ENCODE measurements at places on chromosomes 3 and 15.

- DNase-seq: no peak
Measured at GRCh38 chr3:99578339-99578970, 59.9 kb upstream of the COL8A1 start.

- no peak for DNase-seq
Measured at GRCh38 chr3:77449459-77450350, 409.8 kb downstream of the ROBO2 start.

DNA sequence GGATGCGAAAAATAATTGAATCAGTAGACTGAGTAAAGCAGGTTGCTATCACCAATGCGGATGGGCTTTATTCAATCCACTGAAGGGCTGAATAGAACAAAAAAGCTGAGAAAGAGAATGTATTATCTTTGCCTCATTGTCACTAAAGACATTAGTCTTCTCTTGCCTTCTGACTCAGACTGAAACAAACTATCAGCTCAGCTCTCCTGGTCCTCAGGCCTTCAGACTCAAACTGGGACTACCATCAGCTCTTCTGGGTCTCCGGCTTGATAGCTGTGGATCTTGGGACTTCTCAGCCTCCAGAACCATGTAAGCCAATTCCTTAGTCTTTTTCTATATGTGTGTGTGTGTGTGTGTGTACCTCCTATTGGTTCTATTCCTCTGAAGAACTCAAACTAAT, 12.6 kb downstream of the IFT57 start:
- DNase-seq: no peak

- no peak for DNase-seq
Measured at GRCh38 chr3:157318639-157319288, 117.9 kb upstream of the PTX3 start.

- DNase-seq: no peak
Measured at GRCh38 chr3:136353461-136353860, 103.3 kb downstream of the PCCB start.

DNA sequence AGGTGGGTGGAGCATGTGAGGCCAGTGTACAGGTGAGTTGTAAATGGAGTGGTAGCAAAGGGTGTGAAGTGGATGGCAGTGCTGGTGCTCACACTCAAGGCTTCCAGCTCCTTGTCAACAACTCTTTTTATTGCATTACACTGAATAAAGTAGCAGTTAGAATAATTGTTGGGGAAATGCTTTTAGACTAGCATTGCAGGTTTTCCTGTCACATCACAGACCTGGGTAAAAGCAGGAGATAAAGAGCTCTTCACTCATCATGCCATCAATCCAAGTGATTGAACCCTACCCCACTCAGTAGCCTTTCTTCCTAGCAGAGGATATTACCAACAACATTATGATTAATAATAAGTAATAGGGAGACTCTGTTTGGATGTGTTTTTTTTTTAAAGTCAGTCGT, 81.6 kb downstream of the CDIN1 start:
- no peak for DNase-seq

DNA sequence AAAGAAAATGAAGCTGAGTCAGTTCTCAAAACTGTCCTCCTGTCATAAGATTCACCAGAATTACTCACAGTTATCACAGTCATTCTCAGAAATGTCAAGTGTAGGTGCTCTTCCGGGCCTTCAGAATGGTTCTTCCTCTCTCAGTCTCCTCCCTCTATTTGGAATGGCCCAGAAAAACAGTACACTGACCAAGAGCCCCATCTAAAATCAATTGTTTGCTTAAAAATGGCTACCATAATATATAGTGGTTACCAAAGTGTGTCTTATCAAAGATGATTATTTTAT, 99.8 kb downstream of the MECOM start:
- DNase-seq: no peak

DNA sequence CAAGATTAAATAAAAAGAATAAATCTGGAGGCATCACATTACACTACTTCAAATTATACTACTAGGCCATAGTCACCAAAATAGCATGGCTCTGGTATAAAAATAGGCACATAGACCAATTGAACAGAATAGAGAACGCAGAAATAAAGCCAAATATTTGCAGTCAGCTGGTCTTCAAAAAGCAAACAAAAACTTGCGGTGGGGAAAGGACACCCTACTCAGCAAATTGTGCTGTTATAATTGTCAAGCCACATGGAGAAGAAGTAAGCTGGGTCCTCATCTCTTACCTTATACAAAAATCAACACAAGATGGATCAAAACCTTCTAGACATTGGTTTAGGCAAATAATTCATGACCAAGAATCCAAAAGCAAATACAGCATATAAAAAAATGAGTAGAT, 259.2 kb upstream of the SLITRK3 start:
- no peak for DNase-seq

GRCh38 chr15:74857082-74857655, 14.2 kb upstream of the ULK3 start:
- DNase-seq: no peak

- no peak for DNase-seq
Measured at GRCh38 chr3:134320749-134321148, 53.5 kb downstream of the AMOTL2 start.

DNA sequence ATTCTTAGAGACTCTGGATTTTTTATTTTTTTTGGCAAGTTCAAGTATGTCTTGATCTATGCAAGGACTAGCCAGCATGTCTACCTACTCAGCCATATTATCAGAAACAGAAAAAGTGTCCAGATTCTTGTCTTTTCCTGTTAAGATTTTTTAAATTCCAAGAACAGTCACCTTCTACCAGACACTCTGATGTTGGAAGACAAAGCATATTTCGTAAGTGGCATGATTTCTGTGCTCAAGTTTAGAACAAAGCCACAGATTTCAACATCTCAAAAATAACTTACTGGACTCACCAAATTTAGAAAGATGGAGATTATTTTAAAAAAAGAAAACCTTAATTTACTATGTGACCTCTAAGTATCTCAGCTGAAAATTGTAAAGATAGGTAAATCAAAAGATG, 61.9 kb downstream of the GOLGA6L7 start:
- DNase-seq: no peak

DNA sequence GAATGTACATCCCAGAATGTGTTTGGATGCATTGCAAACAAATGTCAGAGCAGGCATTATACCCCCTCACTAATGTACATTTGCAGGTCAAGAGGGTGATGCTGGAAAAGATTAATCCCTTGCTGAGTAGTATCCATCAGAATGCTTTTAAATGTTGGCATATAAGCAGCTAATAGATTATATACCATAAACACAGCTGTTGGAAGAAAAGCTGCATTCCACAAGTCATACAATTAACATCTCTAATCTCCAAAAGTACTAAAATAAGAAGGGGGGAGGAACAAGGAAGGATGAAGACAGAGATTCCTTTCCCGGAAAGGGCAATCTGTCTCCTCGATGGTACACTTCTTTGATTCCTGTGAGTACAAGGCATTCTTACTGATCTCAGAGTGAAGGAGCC, 445.7 kb upstream of the CDIN1 start:
- DNase-seq: no peak

DNA sequence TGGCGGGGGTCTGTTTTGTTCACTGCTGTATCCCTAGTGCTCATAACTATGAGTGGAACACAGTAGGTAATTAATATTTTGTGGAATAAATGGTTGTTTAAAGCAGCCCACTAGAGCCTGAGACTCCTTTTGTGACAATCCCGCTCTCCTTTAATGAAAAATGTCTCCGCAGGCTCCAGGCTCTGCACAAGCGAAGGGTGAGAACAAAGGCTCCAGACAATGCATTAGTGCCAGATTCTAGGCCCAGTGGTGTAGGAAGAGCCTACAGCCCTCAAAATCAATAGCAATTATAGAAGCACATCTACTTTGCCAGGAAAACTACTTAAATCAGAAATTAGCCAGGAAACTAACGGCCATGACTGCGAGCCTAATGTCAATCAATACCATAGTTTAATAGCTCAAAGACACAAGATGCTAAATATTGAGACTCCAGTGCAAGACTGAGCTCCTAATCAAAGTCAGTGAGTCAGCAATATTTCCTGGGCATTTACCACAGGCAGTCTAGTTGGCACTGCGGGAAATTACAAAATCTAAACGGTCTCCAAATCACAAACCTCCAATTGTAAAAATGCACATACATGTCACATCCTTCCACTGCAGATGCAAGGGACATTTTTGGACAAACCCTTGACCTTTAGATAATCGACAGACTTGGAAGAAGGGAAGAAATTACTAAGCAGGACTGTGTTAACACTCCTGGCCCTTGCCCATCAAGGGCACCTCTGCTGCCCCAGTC, 2.3 kb downstream of the ANXA2 start:
- DNase-seq: no peak

- peak; percentile 63 for DNase-seq
Measured at GRCh38 chr3:71064956-71065763, 518.4 kb downstream of the FOXP1 start.

- no peak for DNase-seq
Measured at GRCh38 chr3:25686766-25687165, 22.1 kb upstream of the TOP2B start.

GRCh38 chr3:124260206-124260915, 268.4 kb upstream of the ROPN1 start:
- DNase-seq: no peak

All from CD4-positive, alpha-beta T cell treated with Interleukin-15 for 4 hours (primary cell).